ENCODE measurements at places on chromosomes 3 and 15.

GRCh38 chr15:30991255-30992235, at the start of gene MTMR10:
Gene MTMR10, minus strand, starts transcription at chr15:30991628. Its CDS starts 122 bp downstream, at chr15:30991506.
- no peaks in the 10 kb centered on the region for H3K27me3 ChIP-seq

- H3K4me1 ChIP-seq = peaks cover 11% of the 10 kb centered on the region
- no peaks in the 10 kb centered on the region for H3K36me3 ChIP-seq
- no peak overlapping the region for H3K27ac ChIP-seq
- peaks cover 2% of the 10 kb centered on the region for H3K27me3 ChIP-seq
- H3K4me3 ChIP-seq = no peak overlapping the region
Observed at GRCh38 chr3:31364711-31365110, 168.0 kb upstream of the STT3B start.

- peaks cover 2% of the 10 kb centered on the region for H3K4me1 ChIP-seq
- DNase-seq = no peak
- H3K27me3 ChIP-seq = no peaks in the 10 kb centered on the region
- H3K27ac ChIP-seq = no peak overlapping the region
- no peak overlapping the region for H3K4me3 ChIP-seq
Observed at GRCh38 chr3:3817865-3818264, 18.6 kb downstream of the LRRN1 start.

GRCh38 chr3:182023843-182024242, 312.1 kb downstream of the SOX2 start:
- H3K27ac ChIP-seq = peak overlapping the region; percentile 55
- H3K4me3 ChIP-seq = peak overlapping the region; percentile 5
- H3K36me3 ChIP-seq = no peaks in the 10 kb centered on the region
- peaks cover 22% of the 10 kb centered on the region for H3K4me1 ChIP-seq
- H3K27me3 ChIP-seq = peaks cover 4% of the 10 kb centered on the region
- no peak for DNase-seq

- peaks cover 15% of the 10 kb centered on the region for H3K4me1 ChIP-seq
- H3K27me3 ChIP-seq = no peaks in the 10 kb centered on the region
- no peak for DNase-seq
- no peak overlapping the region for H3K27ac ChIP-seq
Observed at GRCh38 chr3:40307176-40307575, 2.3 kb upstream of the EIF1B start.

DNA sequence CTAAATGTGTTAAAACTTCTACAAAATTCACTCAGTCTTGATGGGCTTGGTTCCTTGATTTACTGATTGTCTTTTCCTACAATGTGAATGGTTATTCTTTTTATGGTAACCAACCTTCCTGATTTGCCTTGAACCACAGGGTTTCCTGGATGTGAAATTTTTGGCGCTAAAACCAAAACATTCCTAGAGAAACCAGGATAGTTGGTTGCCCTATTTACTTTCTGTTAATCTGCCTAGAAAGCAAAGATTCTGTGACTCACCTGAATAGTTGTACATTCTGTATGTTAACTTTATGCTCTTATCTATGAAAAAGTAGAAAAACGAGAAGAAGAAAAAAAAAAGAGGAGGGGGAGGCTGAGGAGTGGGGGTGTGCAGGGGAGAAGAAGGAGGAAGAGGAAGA, 23.2 kb upstream of the RBP2 start:
- H3K4me3 ChIP-seq = no peak overlapping the region
- H3K36me3 ChIP-seq = peaks cover 12% of the 10 kb centered on the region
- H3K27me3 ChIP-seq = no peaks in the 10 kb centered on the region
- no peak overlapping the region for H3K27ac ChIP-seq

All from progenitor cell of endocrine pancreas (in vitro differentiated cells).